Spinal cord (tissue), 10 donors: ENCODE measurements at places on chromosomes 7 and 10.
A peak's percentile ranks its signal among the peaks of the same experiment; 100 is the strongest.

DNA sequence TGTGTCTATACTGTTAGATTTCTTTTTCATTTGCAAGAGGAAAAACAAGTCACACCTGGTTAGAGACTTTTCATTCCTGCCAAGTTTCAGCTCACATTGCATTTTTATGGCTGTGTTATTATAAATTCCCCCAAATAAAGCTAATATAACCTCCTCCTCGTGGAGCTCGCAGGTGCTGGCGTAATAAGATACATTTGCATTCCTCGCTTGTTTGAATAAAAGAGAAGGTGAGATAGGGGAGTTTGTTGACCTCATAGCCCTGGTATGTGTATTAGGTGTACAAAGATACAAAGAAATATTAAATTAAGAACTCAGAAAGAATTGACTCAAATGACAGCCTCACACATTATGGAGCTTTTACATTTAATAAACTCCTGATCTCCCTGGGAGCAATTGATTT is 257.7 kb upstream of the SP8 start:
- DNase-seq = no peak

GRCh38 chr10:105793071-105793470 is 1152.0 kb downstream of the SORCS3 start:
- no peak for DNase-seq

DNA sequence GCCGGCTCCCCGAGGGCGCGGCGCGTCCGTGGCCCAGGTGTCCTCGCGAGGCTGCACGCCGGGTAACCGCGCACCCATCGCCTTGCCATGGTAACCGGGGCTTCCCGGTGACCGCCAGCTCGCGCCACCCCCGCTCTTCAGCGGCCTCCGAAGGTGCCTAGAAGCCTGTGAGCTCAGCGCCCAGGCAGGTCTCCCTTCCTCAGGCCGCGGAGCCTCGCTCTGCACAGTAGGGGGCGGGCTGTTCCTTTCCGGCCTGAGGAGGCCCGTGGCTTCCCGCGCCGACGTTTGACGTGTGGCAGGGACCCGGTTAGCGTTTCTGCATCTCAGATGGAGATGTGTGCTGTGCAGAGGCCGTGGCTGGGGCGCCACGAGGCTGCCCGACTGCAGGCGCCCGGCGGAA is 117.1 kb downstream of the DYNC2I1 start:
- DNase-seq = no peak

GRCh38 chr10:35130663-35131062 is 4.0 kb downstream of the CREM start:
- no peak for DNase-seq

DNA sequence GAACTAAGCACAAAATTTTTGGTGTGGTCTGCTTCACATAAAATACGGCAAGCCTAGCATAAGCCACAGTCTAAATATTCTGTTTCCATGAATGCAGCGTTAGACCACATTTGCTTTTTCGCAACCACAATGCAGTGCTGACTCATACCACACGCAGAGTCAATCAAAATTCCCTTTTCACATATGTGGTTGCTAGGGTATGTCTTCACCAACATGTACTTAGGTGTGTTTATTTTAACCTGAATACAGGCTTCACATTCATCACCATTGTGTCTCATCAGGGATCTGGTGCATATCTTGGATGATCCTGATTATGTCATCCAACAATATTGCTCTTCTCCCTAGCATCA is 90.8 kb downstream of the CHN2 start:
- DNase-seq = no peak

GRCh38 chr10:72011016-72011415 is 46.8 kb downstream of the CHST3 start:
- DNase-seq = no peak

DNA sequence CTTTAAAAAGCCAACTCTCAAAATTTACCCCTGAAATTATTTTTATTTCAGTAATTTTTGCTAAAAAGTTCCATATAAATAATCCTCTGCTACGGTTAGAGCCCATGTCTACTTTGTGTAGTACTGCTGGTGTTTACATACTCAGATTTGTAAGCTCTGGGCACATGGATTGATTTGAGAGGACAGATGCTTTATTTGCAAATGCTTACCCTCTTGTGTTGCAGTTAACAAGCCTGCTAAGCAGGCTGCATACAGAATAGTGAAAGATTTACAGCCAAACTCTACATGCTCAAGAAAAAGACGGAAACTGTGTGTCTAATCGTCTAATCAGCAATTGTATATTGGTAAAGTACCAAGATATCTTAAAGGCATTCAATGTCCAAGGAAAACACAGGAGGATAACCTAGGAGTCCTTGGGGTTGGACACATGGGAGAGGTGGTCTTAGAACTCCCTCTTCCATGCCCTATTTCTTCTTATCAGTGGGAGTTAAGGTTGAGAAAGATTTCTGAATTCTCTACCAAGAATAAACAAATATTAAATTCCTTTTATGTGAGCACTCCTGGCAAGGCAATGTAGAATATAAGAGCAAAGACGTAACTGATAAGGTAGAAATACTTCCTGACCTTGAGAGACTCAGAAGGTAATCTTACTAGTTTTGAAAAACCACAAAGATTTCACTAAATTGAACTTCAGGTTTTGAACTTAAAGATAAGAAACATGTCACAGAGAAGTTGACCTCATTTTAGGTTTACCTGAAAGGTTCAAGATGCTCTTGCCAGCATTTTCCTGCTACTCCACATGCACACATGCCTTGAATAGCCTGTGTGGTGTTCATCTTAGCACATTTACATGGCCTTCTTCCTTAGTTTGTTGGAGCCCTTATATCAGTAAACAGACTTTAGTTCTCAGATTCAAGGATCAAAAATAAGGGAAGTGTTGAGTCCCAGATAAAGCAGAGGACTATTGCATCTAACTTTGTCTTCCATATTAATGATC is 1216.5 kb downstream of the SORCS3 start:
- no peak for DNase-seq

DNA sequence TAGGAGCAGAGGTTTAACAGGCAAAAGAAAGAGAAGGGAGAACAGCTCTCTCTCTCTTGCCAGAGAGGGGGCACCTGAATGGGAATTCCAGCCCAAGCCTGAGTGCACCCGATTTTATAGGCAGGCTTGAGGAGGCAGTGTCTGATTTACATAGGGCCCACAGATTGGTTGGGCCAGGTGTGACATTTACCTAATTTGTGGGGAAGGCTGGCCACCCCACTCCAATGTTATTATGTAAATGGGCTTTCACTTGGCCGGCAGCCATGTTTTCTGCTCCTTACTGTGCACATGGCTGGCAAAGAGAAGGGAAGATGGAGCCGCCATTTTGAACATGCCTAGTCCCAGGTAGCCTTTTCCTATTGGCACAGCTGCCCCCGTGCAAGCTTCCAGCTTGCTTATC is 735.5 kb upstream of the AUTS2 start:
- peak; percentile 27 for DNase-seq

DNA sequence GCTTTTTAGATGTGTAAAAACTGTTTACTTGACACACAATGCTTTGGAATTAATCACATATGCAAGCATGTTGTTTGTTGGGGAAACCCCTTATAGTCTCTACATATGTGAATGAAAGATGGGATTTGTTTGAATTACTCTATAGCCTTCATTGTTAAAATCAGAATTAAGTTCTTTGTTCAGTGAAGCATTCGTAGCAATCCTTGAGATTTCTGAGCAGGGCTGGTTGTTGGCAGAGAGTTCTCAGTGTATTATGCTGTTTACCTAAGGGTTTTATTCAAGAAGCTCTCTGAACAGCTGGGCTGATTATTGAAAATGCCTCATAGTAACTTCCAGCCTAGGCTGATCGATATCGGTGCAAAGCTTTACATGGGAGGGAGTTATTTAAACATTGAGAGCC is 190.9 kb downstream of the VTI1A start:
- no peak for DNase-seq

DNA sequence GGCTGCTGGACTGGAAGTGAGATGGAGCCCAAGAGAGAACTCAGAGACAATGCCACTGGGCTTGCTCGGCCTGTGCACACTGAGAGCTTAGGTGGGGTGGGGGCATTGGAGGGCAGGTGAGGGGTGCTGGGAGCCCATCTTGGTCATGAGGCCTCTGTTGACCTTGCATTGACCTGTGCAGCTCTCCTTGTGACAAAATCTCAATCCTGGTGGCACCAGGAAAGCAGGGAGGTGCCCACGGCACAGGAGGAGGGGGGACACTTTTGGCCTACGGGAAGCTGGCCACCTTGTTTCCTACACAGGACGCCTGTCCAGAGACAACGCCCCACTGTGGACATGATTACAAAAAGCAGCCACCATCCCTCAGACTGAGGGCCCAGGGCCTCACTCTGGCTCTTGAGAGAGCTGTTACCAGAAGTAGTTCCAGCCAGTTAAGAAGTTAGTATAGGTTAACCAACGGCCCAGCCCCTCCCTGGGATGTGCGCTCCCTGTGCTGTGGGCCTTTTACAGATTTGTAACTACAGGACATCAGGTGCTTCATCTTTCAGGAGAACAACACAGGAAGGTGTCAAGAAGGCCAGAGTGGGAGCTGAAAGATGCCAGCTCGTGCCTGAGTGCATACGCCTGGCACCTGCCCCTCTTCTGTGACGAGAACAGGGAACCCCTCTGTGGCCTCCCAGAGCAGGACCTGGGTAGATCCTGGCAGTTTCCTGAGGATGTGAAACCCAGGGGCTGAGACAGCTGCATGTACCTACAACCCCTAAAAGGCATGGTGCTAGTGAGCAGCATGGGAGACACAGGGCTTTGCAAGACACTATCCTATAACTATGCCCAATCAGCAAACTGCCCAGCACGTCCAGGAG is 10.3 kb downstream of the PKD1L1 start:
- no peak for DNase-seq

GRCh38 chr7:1925349-1925748 is 255.3 kb downstream of the ELFN1 start:
- no peak for DNase-seq

GRCh38 chr10:101759309-101760247 is 16.3 kb downstream of the FGF8 start:
- DNase-seq = no peak

DNA sequence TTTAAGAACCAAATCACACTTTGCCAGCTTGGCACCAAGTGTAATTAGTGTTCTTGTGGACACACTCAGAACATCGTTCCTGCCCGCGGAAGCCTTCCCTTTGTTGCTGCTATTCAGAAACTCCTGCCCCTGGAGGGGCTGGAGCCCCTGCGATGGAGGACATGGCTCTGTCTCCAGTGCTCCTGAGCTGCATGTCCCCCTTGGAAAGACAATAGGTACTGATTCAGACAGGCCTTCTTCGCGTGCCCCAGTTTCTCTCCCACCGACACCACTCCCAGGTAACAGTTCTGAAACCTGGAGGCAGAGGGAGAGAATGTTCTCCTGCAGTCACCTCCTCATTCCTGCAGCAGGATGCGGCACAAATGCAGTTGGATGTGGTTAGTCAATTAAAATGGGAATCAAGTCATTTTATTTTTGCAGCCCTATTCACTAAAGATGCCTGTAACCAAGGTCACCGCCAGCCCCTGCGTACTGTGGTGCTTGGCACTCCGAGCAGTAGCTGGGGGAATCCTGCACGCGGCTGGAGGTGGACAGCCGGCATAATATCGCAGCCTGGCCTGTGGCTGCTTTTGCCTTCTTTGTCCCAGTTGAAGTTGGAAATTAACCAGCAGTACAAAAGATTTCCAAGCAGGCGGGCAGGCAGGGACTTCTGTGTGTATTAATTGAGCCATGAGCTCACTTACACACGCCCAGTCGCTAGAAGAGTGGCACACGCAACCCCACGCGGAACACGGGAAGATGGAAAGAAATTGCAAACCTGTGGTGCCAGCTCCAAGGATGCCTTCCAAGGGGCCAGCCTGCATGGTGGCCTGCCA is 205.7 kb downstream of the EBF3 start:
- DNase-seq = no peak

- no peak for DNase-seq
Measured at GRCh38 chr7:39615350-39615975, 7.9 kb upstream of the RALA start.

DNA sequence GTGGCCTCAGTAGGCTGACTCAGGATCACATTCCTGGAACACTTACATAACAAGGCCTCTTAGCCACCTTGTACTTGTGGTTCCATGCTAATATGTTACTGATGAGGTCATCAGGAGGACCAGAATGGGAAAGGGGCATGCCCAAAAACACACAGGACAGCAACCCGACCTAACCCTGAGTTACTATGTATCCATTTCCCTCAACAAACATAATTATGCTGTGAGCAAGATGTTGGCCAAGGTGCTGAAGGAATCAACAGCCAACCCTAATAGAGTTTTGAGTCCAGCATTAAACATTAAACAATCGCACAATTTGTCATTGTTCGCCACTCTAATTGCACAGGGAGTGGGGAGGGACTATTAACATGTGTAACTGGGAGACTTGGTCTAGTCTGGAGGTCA is 129.4 kb downstream of the PLPP4 start:
- no peak for DNase-seq

DNA sequence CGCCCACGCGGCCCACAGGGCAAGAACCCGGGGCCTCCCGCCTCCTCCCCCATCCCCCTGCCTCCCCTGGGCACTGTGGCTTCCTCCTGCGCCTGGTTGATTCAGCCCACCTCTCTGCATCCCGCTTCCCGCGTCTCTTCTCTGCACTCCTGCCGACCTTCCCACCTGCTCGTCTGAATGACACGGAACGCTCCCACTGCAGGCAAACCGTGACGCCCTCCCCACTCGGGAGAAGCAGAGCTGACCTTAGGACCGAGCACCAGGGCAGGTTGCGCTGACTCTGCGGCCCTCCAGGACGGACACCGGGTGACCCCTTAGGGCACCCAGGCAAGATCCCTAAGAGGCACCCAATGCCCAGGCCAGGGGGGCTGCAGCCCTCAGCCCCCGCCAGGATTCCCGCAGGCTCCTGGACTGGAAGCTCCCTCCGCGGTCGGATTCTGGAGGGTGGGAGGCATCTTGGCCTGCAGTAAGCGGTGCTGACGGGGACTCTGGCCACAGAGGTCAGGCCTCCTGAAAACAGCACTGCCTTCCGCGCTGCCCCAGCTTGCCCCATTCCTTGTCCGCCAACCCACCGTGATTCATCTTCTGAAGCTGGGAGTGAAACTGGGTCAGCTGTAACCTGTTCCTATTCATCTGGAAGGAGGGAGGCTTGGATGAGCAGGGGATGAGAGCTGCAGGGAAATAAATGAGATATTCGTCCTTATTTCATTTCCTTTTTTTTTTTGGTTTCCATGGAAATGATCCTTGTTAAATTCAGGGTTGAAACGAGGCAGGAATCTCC is 990 bp downstream of the CALML3 start:
- no peak for DNase-seq

DNA sequence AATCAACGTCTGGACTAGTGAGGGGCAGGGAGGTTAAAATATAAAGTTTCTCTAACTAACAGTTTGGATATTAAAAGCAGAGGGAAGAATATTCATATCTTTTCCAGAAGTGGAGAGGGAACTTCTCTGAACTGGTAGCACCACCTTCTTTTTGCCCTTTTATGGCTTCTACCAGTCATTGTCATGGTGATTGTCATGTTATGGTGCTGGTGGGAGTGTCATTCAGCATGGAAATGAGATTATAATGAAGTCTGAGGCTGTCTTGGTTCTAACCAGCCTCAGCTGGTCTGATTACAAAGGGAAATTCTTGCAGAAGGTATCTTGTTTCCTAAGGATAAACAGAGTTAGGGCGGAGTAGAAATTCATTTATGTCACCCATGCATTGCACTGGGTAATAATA is 523.8 kb downstream of the ZWINT start:
- DNase-seq = no peak

- no peak for DNase-seq
Measured at GRCh38 chr10:132546567-132547420, 9.2 kb downstream of the INPP5A start.
